Kidney epithelial cell (primary cell): ENCODE measurements at places on chromosomes 7 and 10. TPM values are rescaled to one million over a fixed set of nuclear protein-coding genes. Genes with fewer than 3 reads are reported as not detected.

DNA sequence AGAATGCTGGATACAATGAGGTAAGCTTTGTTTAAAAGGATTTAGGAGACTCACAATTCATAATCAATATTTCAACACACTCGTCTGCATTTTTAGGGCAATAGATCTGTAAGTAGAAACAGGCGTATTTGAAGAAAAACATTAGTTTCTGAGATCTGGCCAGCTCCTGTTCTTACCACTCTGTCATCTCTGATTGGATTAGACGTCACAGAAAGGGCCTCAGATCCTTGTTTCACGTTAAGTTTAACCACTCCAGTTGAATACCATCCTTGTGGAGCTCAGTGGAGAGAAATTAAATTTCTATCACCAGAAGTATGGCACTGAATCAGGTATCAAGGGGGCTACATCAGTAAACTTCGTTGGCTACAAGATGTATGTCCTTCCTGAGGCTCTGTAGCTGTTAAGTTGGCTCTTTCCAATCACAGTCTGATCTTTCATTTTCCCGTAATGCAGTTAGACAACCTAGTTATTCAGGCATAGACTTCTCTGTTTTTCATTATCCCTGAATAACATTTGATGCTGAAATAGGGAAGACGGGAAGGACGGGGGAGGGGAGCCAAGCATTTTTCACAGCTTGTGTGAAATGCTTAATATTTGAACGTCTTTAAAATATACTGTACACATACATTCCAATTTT, 659.2 kb upstream of the GALNT17 start:
- no peak for DNase-seq

Gene CYP3A4
- total RNA-seq, result not detected in 2 replicates

Gene CLDN3
- 100 and 123 TPM in 2 replicates for total RNA-seq

DNA sequence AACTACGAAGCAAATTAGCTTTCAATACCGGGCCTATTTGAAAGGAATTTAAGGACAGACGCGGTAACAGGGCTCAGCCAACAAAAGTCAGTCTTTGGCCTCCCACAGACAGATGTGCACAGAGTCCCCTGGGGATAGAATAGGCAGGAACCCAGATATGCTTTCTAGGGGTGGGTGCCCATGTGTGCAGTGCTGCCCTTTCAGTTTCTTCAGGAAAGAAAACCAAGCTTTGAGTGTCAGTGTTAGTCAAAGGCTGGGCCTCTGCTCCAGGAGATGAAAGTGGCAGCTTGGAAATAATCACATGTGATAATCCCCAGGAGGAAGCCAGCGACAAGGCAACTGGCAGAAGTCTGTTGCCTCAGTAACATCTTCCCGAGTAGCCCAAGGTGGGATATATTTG, 43.8 kb upstream of the CSTF2T start:
- DNase-seq, result no peak

Gene ACSM6
- not detected in 2 replicates for total RNA-seq

DNA sequence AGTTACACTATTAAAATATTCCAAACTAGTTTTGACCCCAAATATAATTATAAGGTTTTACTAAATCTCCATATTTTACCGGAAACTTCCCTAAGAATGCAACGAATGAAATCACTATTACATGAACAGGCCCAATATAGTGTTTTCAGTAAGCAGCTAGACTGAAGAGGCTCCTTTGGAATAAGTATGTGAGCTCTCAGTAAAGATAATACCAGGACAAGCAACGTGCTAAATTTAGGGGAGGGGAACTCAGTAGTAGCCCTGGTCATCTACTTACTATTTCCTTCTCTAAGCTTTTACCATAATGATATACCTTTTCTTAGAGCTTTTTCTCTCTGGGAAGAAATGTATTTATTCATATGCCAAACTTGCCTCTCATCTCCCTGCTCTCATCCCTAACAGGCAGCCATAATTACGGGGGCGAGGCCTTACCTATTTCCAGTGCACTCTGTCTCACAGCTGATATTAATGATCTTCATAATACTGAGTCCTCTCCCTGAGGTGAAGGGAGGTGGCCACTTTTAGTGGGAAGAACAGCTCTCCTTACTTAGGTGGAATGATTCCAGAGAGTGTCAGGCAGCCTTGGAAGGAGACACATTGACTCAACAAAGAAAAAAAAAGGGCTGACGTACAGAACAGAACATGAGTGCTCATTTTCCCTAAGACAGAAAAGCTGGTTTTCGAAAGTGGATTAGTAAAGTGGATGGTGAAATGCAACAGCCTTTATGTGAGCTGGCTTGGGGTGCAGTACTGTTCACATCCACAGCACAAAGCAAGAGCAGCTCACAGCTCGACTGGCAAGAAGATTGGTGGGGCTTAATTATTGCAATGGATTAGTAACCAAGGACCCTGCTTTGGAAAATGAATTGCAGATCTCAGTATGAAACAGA, 165.4 kb downstream of the GLI3 start:
- DNase-seq, result no peak

Gene CALHM1
- total RNA-seq, result not detected in 2 replicates

Gene MKI67
- 5.1 and 5.6 TPM in 2 replicates for total RNA-seq

- DNase-seq, result no peak
Measured at GRCh38 chr7:111864291-111864976, 302.1 kb upstream of the IMMP2L start.

GRCh38 chr10:122112021-122112616, 123.2 kb downstream of the TACC2 start:
- no peak for DNase-seq

Gene SCART1
- 0.14 TPM in 1 of 2 replicates, not detected in the other for total RNA-seq

DNA sequence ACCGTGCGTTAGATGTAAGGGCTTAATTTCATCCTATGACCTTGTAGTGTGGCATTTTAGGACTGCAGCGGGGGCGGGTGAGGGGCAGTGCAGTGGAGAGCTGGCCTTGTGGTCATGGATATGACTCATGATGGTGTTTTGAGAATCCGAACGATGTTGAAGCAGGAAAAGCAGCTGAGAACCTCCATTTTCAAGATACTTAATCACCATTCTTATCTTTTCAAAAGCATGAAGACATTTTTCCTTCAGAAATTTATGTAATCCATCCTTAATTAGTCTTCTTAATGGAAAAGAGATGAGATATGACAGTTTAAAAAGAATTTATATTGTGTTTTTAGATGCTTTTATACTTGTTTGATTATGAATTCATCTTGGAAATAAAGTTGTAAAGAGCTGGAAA, 9.6 kb downstream of the ATP5F1C start:
- peak; percentile 76 for DNase-seq

DNA sequence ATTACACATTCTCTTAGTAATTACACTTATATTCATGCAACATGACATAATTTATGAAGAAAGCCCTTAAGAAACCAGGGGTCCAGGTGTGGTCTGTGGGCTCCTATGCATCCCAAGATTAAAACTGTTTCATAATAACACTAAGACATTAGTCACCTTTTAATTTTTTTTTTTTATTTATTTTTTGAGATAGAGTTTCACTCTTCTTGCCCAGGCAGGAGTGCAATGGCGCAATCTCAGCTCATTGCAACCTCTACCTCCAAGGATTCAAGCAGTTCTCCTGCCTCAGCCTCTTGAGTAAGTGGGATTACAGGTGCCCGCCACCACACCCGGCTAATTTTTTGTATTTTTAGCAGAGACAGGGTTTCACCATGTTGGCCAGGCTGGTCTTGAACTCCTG, 12.5 kb downstream of the GDI2 start:
- DNase-seq, result no peak

GRCh38 chr10:75430000-75430763, 1.2 kb upstream of the LRMDA start:
- DNase-seq, result no peak

Gene CPXM2
- total RNA-seq, result 12.1 and 13.3 TPM in 2 replicates

Gene TEX36
- total RNA-seq, result not detected in 2 replicates

DNA sequence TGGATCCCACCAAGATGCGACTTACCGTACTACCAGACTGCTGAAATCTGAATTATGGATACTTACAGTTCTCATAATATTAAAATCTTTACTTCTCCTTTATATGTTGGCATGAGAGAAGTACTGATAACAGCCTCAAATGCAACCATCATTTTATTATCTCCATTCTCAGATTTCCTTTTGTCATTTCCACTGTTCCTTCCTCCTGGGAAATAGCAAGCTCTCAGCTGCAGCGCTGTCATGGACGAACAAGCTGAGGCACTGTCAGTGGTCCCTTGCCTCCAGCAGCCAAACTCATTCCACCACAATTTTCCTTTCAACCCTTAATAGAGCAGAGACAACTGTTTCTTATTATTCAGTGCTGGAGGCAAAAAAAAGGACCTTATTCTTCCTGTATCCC, 478.4 kb downstream of the ARL4A start:
- DNase-seq, result no peak

Gene ACTR1A
- total RNA-seq, result 151 and 165 TPM in 2 replicates

Gene LRRC18
- total RNA-seq, result not detected in 2 replicates

DNA sequence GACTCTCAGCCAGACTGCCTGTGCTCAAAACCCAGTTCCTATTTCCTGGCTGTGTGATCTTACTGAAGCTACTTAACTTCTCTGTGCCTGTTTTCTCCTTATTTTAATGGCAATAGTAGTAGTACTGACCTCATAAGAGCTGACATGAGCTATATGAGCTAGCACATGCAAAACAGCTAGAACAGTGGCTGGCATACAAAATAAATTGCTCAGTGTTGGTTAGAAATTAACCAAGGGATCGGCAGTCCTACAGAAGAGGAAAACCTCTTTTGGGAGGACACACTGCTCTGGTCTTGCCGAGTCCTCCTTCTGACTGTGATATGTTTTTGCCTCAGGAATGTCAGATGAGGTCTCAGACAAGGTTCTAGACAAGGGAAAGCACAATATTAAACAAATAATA, 322.6 kb downstream of the GRM8 start:
- DNase-seq, result no peak

Gene PAOX
- 4.3 and 6.4 TPM in 2 replicates for total RNA-seq

- peak; percentile 78 for DNase-seq
Measured at GRCh38 chr7:10939911-10940703, 33.6 kb upstream of the PHF14 start.

DNA sequence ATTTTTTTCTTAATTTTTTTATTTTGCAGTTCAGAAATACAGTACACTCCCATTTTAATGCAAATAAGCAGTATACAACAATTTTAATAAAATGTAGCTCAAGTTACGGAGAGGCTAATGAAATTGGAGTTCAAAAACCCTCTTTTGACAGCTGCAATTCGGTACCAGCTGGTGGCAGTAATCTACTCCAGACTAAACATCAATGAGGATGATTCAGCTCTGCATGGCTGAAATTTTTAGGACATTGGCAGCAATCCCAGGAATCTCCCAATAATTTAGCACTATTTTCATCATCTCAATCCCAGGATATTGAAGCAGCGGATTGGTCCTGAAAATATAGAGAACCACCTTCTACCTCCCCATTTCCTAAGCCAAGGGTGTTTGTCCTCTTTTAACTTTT, 278.8 kb downstream of the CACNA2D1 start:
- no peak for DNase-seq

DNA sequence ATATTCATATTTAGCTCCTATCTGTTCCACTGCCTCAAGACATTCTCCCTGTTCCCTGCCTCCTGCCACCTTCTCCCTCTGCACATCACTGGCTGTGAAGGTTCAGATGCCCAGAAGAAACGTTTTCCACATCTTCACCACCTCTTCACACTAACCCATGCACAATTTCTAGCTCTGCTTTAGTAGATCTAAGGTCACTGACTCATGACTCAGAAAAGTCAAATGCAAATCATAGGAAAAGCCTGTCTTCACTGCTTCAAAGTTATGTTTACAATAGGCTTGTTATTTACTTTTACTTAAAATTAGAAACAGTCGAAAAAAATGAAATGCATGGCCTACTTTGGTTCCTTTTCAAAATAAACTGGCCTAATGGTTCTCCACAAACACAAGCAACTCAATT, 2.5 kb downstream of the SCRN1 start:
- peak; percentile 10 for DNase-seq

Gene CRTAC1
- 3.2 and 3.3 TPM in 2 replicates for total RNA-seq

GRCh38 chr10:49066944-49067730, 48.2 kb downstream of the VSTM4 start:
- DNase-seq, result no peak

Gene ZCCHC24
- 6.2 and 8.6 TPM in 2 replicates for total RNA-seq
